Vein endothelial cell (primary cell): ENCODE measurements at places on chromosomes 6 and 20. TPM values are rescaled to one million over a fixed set of nuclear protein-coding genes. Genes with fewer than 3 reads are reported as not detected.

KIF6 gene
- total RNA-seq, result not detected in 2 replicates

PLA2G7 gene
- total RNA-seq, result under 0.01 and 0.19 TPM in 2 replicates

ZNF341 gene
- 1.6 and 2.9 TPM in 2 replicates for total RNA-seq

MUC22 gene
- not detected in 2 replicates for total RNA-seq

HLA-DOA gene
- not detected in 2 replicates for total RNA-seq

NT5E gene
- 159 and 206 TPM in 2 replicates for total RNA-seq

PRPH2 gene
- total RNA-seq, result 0.48 and 1.3 TPM in 2 replicates

RAD21L1 gene
- not detected in 2 replicates for total RNA-seq

TFAP2C gene
- under 0.01 TPM in 1 of 2 replicates, not detected in the other for total RNA-seq

PI3 gene
- total RNA-seq, result not detected in 2 replicates

IL17A gene
- total RNA-seq, result not detected in 2 replicates

RBPJL gene
- total RNA-seq, result not detected in 2 replicates

TPX2 gene
- total RNA-seq, result 40.5 and 68.8 TPM in 2 replicates

IL17F gene
- total RNA-seq, result not detected in 2 replicates

C6orf141 gene
- 30.7 and 34.2 TPM in 2 replicates for total RNA-seq

COL12A1 gene
- 15.4 and 19.3 TPM in 2 replicates for total RNA-seq

HLA-DMB gene
- total RNA-seq, result 0.96 and 1.3 TPM in 2 replicates

TULP1 gene
- total RNA-seq, result not detected in 2 replicates

TMEM170B gene
- total RNA-seq, result 2.3 and 4.5 TPM in 2 replicates

COL9A3 gene
- total RNA-seq, result 0.19 and 0.65 TPM in 2 replicates

TBC1D20 gene
- 33.3 and 34.2 TPM in 2 replicates for total RNA-seq

CDH4 gene
- 0.10 and 1.6 TPM in 2 replicates for total RNA-seq

SLC22A7 gene
- total RNA-seq, result not detected in 2 replicates

SLC26A8 gene
- total RNA-seq, result 0.38 TPM in 1 of 2 replicates, not detected in the other

ADISSP gene
- 32.3 and 39.1 TPM in 2 replicates for total RNA-seq

CPNE5 gene
- 10.1 and 23.5 TPM in 2 replicates for total RNA-seq

SAMD3 gene
- not detected in 2 replicates for total RNA-seq

COL10A1 gene
- total RNA-seq, result not detected in 2 replicates

XRN2 gene
- 82.6 and 100 TPM in 2 replicates for total RNA-seq

SIRPB1 gene
- 0.10 and 1.6 TPM in 2 replicates for total RNA-seq

NOX3 gene
- total RNA-seq, result not detected in 2 replicates

PLN gene
- total RNA-seq, result not detected in 2 replicates

CHRNA4 gene
- total RNA-seq, result not detected in 2 replicates

CGAS gene
- 3.3 and 6.3 TPM in 2 replicates for total RNA-seq

MMP24 gene
- total RNA-seq, result 0.76 and 0.98 TPM in 2 replicates

TREM1 gene
- total RNA-seq, result not detected in 2 replicates

WASF1 gene
- total RNA-seq, result 13.6 and 17.3 TPM in 2 replicates

DLK2 gene
- total RNA-seq, result 0.33 TPM in 1 of 2 replicates, not detected in the other

SLC24A3 gene
- total RNA-seq, result not detected in 2 replicates

TRIM31 gene
- not detected in 2 replicates for total RNA-seq

PCIF1 gene
- 13.9 and 14.4 TPM in 2 replicates for total RNA-seq

GRM1 gene
- 0.10 TPM in 1 of 2 replicates, not detected in the other for total RNA-seq

KCNQ2 gene
- not detected in 2 replicates for total RNA-seq

OTOR gene
- not detected in 2 replicates for total RNA-seq

C2 gene
- 0.65 TPM in 1 of 2 replicates, not detected in the other for total RNA-seq

SALL4 gene
- total RNA-seq, result 0.38 and 0.65 TPM in 2 replicates

IFNGR1 gene
- total RNA-seq, result 66.3 and 73.2 TPM in 2 replicates

BCAS1 gene
- not detected in 2 replicates for total RNA-seq

ID1 gene
- 251 and 348 TPM in 2 replicates for total RNA-seq

CNKSR3 gene
- 10.8 and 13.8 TPM in 2 replicates for total RNA-seq

RMND1 gene
- total RNA-seq, result 29.8 and 35.3 TPM in 2 replicates
